Stimulated activated CD4-positive, alpha-beta T cell treated with anti-CD3 and anti-CD28 coated beads, Interleukin-12 subunit alpha, Interleukin-12 subunit beta, amount 100 ng/mL, for 48 hours (primary cell): ENCODE measurements at places on chromosomes 4 and X.

DNA sequence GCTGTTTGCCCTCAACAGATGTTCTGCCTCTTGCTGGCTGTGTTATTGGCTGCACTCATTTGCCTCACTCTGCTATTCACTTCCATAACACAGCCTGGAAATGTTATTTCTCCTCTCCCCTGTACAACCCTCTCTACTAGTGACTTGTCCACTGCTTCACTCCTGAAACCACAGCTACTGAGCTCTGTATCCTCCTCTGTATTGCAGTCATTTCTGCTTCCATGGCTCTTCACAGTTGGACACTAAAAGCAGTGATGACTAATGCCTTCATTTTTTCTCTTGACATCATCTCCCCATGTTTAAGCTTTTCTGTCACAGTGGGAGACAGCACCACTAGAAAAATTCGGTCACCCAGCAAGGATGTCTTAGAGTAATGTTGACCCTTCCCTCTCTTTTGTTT is 123.0 kb upstream of the PPP1R2C start:
- no peak for DNase-seq

GRCh38 chr4:6113641-6114040 is 86.7 kb downstream of the JAKMIP1 start:
- no peak for DNase-seq

- DNase-seq: no peak
Measured at GRCh38 chrX:140123446-140123845, 158.1 kb upstream of the CXorf66 start.

GRCh38 chrX:1434871-1435240 is 17.9 kb downstream of the ASMTL start:
- no peak for DNase-seq

- DNase-seq: no peak
Measured at GRCh38 chr4:45094684-45095083, 368.3 kb upstream of the GNPDA2 start.

- no peak for DNase-seq
Measured at GRCh38 chr4:67084783-67085182, 460.5 kb downstream of the CENPC start.

- DNase-seq: no peak
Measured at GRCh38 chr4:74283614-74284013, 24.7 kb upstream of the EPGN start.

DNA sequence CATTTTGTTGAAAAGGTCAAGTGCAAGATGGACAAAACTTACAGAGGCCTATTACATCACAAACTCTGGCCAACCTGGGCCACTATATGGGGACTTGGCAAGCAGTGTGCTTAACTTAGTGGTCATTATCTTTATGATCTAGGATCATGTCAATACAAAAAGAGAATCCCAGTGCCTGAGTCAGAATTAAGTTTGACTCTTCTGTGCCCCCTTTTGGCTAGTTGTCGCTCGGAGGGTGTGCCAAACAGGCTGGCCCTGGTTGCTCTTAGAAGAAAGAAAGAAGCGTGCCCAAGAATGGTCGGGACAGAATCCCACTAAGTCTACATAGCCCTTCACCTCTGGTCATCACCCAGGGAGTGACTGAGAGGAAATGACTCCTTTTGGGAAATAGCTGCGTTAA is 100.1 kb downstream of the EIF4E start:
- DNase-seq: no peak

DNA sequence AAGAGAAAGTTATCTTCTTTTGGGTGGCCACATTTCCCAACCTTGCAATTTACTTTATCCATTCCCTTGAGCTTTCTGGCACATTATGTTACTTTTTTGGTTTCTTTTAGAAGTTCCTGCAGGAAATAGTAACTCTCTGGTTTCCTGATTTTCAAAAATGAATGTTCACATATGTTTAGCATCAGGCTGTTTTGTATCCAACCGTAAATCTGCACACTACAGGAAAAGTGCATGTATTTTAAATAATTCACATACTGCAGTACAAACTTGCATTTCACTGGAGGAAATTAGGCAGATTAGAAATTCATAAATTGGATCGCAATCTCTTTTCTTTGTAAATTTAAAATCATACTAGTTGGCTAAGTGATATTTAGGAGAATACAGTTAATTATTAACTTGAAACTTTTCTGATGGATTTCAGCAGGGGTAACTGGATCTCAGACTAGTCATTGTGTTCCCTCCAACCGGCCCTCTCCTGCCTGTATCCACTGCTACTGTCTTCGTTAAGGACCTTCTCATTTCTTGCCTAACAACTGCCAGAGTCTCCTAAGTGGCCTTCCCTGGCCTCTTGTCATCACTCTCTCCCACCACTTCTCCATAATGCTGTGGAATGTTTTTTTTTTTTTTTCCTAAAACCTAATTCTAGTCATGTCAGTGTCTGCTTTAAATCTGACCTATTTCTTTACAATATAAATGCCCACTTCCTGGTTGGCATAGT is 137.2 kb downstream of the UNC5C start:
- no peak for DNase-seq

DNA sequence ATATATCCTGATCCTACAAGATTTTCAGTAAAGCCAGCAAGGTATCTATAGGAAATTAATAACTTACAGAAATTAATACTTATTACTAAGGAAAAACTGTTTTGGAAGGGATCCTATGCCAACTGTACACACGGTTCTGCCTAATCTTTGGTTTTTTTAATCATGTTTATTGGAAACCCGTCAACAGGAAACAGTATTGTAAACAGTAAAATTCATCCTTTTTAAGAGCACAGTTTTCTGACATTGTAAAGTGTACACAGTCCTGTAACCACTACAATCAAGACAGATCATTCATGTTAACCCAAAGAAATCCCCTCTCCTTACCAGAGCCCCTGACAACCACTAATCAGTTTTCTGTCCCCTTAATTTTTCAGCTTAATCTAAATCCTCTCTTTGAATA is 9.9 kb downstream of the ABCG2 start:
- DNase-seq: no peak
